ENCODE measurements at places on chromosomes 16 and 17.

DNA sequence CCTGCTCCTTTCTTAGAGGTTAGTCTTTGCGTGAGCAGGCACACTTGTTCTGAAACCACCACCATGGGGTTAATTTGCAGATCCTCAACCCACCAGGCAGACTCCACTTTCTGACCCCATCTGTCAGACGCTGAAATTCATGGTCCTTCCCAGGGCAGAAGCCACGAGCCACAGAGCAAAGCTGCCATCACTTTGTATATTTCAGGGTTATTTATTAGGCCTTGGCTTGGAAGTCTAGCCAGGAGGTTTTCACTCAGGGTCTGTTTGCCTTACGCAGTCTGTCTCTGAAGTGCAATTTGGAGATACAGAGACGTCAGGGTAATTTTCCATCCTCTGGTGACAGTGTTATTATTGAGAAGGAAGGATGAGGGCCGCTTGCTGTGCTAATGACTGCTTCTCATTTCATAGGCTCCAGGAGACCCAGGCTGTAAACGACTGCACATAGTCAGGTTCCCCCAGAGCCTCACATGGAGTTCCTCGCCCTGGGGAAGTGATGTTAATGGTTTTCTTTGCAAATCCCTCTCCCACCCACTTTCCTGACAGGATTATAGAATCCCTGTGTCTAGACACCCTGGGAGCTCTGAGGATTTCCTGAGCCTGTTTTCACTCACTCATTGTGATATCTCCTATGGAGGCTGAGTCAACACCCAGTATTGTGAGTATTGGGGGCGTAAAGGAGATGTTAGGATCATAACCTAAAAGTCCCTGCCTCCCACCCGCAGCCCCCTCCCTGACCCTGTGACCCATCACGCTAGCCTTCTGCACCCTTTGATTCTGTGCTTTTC lies 269.0 kb downstream of the ABCC12 start:
- DNase-seq: no peak

DNA sequence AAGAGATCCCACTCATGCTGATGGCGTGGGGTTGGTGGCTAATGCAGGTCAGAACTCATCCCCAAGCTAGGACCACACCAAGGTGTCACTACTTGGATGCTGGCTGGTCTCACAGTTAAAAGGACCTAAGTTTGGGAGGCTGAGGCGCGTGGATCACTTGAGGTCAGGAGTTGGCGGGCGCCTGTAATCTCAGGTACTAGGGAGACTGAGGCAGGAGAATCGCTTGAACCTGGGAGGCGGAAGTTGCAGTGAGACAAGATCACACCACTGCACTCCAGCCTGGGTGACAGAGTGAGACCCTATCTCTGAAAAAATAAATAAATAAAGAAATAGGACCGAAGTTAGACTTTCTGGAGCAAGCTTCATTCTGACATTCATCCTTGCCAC lies 6.6 kb upstream of the CDC42EP4 start:
- no peak for DNase-seq

GRCh38 chr17:45060382-45060796 lies 728 bp upstream of the NMT1 start:
- DNase-seq: no peak

- no peak for DNase-seq
Observed at GRCh38 chr16:7921345-7921744, 588.7 kb downstream of the RBFOX1 start.

DNA sequence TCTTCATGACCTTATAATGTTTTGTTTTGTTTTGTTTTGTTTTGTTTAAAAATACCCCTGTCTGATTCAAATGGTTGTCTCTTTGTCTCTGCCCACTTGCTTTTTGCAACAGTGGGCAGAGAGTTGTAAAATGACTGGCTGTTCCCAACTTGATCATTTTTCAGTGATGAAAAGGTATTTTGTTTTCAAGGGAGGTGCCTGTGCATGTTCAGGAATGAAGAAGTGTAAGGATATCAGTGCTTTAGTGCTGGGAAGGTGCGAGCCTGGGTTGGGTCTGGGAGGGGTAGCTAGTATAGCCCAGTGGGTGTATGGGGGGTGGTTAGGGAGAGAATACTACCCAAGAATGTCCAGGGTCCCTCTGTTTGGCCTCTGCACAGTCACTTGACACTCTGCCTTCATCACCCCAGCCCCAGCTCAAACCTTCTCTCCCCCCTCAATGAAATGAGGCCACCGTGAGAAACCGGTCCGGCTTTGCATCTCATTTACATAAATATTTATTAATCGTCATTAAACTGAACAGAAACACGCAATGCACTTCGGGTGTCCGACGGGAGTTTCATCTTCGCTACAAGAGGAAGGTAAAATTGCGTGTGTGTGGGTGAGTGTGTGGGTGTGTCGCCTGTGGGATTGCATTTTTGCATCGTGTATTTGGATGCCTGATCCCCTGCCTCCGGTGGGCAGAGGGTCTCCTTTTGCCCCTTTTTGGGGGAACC lies 4.3 kb downstream of the NEUROD2 start:
- no peak for DNase-seq

DNA sequence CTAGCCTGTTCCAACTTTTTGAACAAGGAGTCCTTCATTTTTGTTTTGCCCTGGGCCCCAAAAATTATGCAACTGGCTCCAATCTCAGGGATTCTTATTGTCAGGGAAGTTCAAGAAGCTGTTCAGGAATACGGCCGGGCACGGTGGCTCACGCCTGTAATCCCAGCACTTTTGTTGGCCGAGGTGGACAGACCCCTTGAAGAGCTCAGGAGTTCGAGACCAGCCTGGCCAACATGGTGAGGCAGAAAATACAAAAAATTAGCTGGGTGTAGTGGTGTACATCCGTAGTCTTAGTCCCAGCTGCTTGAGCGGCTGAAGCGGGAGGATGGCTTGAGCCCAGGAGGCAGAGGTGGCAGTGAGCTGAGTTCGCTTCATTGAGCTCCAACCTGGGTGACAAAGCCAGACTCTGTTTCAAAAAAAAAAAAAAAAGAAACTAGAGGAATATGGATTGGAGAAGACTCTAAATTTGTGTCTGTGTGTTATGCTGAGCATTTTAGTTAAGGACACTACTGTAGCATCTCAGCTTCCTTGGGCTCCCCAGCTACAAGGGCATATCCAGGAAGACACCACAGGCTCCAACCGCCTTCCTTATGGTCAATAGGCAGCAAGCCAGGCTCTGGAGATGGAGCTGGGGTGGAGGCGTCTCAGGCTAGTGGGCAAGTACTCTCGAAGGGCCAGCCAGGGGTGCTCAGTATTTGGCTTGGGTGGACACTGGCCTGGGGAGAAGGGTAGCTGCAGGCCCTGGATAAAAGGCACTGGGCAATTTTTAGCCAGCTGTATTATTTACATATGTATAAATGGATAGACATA lies 56.8 kb upstream of the CREBBP start:
- no peak for DNase-seq

GRCh38 chr17:7079581-7080455 lies at the start of gene CLEC10A:
Gene CLEC10A (minus strand): TSS chr17:7080251. CDS start chr17:7078812, 1,439 bp downstream.
- DNase-seq: no peak

DNA sequence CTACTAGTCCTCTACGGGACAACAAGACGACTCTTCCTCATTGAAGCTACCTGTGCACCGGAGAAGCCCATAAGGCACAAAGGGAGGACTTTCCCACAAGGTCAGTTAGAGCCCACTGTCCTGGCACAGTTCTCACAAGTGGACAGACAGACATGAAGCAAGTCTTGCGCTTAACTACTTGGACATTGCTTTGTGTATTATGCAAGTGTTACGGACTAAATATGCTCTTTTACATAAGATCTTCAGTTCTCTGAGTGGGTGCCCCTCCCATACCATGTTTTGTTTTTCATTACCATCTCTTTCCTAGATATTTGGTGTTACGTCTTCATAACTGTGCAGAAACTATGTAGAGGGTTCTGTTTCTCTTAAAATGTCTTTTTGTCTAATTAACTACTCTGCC lies 18.1 kb downstream of the ANKRD40CL start:
- no peak for DNase-seq

- DNase-seq: no peak
Observed at GRCh38 chr17:4345581-4346252, 20.8 kb downstream of the UBE2G1 start.

GRCh38 chr16:12559714-12560113 lies 244.0 kb downstream of the CPPED1 start:
- no peak for DNase-seq

DNA sequence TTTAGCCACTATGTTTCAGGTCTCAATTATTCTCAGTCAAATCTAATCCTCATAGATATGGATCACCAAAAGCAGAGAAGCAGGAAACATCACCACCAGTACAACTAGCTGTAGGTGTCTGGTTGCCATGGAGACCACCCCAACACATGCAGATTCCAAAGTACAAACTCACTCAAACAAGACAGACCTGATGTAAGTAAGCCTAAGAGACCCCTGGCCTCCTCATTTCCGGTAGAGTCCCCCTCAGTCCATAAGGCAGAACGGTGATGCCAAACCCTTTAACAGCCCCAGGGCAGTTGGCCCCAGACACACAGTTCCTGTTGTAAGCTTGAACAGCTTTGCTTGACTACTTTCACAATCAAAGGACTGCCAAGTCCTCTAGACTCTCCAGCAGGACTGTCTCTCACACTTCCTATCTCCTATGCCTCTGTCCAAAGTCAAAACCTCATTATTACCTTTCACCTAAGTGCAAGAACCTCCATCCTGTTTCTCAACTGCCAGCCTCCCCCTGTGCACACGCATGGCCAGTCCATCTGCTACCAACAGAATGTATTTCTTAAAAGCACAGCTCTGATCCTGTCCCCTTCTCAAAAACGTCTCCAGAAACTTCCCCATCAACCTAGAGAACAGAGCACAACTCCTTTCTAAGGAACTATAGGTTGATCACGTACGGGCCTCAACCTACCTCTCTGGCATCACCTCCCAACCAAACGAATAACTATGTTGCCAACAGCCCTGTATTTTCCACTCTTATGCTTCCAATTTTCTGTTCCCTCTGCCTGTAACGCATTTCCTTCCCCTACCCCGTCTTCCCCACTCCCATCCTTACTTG lies 23.9 kb downstream of the SLC39A11 start:
- no peak for DNase-seq

All from stimulated activated CD8-positive, alpha-beta memory T cell treated with anti-CD3 and anti-CD28 coated beads, Interleukin-4, amount 100 ng/mL, for 1 hour (primary cell).